Muscle of leg (tissue), 16 donors: ENCODE measurements at places on chromosomes 7 and 10. TPM values are rescaled to one million over a fixed set of nuclear protein-coding genes. Genes with fewer than 3 reads are reported as not detected.
A peak's percentile ranks its signal among the peaks of the same experiment; 100 is the strongest.

Gene CTTNBP2
- 1.7 TPM for polyA plus RNA-seq

Gene ERVW-1
- polyA plus RNA-seq = 0.49 TPM

GRCh38 chr7:41374150-41374848, 328.6 kb downstream of the INHBA start:
- DNase-seq = peak; percentile 39

Gene ANKRD7
- polyA plus RNA-seq = 0.15 TPM

Gene ACHE
- polyA plus RNA-seq = 47.3 TPM

GRCh38 chr10:7533657-7534479, 123.0 kb upstream of the SFMBT2 start:
- DNase-seq = no peak

Gene NKX6-2
- polyA plus RNA-seq = 9.4 TPM

DNA sequence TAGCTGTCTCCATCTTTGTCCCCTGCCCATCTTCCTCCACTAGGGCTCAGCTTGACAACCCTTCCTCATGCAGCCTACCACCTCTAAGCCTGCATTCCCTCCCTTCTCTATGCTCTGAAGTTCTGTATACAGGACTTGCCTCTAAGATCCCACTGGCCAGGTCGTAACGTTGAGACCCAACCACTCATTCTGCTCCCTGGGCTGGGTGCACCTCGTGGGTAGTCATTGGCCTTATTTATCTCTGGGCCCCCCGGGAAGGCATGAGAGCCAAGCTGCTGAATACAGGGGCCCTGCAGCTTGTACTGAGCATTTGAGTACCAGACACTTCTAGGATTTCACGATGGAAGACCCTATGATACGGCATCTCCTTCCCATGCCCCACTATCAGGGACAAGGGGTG, 31.2 kb downstream of the MYL10 start:
- no peak for DNase-seq

GRCh38 chr10:110507346-110507745, 9.6 kb downstream of the DUSP5 start:
- DNase-seq = no peak
